NCI-H1436 treated with DMSO at 0.1 percent for 48 hours (cell line): ENCODE measurements at places on chromosomes 2 and 18.
A peak's percentile ranks its signal among the peaks of the same experiment; 100 is the strongest.

- DNase-seq = no peak
Measured at GRCh38 chr2:158116936-158117335, 15.3 kb downstream of the UPP2 start.

- no peak for DNase-seq
Measured at GRCh38 chr18:35430721-35431373, 53.7 kb upstream of the ZNF396 start.

DNA sequence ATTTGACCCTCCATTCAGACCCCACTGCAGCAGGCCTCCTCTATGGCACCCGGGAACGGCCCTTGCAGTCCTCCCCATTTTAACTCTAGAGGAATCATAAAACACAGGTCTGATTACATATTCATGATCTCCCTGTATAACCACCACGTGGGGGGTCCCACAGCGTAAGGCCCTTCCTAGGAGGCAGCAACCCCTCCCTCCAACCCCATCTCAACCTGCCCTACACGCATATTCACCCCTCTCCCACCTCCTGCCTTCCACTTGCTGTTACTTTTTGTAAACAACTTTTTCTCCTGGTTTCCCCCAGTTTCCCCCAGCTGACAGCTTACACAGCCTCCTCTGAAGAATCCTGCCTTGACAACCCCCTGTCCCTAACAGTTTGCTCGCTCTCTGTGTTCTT is 85.1 kb upstream of the FOXI3 start:
- DNase-seq = no peak

GRCh38 chr18:2396162-2396505 is 175.2 kb downstream of the METTL4 start:
- DNase-seq = no peak

DNA sequence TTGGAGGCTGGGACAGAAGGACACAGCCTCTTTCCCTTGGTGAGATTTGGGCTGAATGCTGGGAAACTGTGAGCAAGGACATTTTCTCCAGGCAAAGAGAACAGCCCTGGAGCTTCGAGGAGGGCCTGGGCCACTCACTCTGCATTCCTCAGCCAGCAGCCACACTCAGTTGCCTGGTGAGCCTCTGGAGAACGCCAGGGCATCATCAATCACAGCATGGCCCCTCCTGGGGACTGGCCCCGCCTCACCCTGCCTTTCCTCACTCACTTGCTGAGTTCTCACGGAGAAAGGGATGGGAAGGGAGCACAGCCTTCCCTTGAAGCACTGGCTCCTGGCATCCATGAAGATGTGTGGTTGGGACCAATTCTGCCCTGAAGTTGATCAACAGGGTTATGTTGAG is 55.0 kb downstream of the APOB start:
- no peak for DNase-seq

- peak; percentile 8 for DNase-seq
Measured at GRCh38 chr2:43905371-43905803, 66.6 kb downstream of the ABCG8 start.

GRCh38 chr2:69556008-69556407 is 87.5 kb downstream of the AAK1 start:
- DNase-seq = no peak

- no peak for DNase-seq
Measured at GRCh38 chr18:961644-962355, 57.1 kb downstream of the ADCYAP1 start.

DNA sequence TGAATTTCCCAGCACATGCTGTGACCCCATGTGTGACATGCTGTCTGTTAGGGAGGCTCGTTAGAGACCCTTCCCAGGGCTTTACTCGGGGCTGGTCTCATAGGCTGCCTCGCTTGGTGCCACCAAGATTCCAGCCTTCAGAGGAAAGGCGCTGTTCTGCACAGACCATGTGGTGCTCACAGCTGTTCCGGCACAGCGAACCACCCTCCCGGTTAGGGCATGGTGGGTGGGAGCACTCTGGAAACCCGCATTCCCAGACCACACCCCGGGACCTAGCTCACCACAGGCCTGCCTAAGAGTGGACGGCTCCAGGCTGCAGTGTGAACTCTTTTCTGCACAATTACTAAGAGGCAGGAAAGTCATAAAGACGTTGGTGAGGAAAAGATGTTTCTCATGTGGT is 112.0 kb downstream of the MBP start:
- no peak for DNase-seq

GRCh38 chr2:11872247-11872947 is 126.0 kb downstream of the LPIN1 start:
- no peak for DNase-seq

DNA sequence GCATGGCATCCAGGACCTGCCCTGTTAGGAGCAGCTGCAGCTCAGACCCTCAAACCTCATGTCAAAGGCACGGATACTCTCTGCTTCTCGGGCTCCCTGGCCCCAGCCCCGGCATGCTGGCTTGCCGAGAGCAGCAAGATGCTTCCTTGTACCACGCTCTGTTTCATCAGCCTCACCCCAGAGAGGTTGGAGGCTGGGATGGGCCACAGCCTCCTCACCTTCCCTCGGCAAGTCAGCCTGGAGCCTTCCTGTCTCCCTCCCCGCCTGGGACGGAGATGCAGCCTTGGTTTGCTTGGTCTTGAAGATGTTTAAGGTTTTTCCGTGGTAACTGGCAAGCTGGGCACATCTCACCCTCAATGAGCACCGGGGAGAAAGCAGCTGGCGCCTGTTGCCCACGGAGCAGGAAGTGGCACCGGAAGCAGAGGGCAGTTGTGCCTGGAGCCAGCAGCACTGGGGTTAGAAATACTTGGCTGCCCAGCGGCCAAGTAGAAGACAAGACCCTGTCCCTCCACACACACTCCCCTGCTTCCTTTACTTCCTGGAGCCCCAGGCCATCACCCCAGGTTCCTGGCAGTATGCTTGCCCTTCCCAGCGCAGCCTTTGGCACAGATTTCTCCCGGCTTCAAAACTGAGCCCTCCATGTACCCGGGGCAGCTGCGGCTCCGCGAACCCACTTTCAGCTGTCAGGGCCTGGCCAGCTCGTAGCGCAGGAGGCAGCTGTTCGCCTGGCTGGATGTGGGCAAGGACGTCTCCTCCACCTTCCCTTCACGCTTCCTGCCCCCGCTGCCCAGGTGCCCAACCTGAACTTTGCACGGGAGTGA is 17.4 kb downstream of the FBLN7 start:
- no peak for DNase-seq

DNA sequence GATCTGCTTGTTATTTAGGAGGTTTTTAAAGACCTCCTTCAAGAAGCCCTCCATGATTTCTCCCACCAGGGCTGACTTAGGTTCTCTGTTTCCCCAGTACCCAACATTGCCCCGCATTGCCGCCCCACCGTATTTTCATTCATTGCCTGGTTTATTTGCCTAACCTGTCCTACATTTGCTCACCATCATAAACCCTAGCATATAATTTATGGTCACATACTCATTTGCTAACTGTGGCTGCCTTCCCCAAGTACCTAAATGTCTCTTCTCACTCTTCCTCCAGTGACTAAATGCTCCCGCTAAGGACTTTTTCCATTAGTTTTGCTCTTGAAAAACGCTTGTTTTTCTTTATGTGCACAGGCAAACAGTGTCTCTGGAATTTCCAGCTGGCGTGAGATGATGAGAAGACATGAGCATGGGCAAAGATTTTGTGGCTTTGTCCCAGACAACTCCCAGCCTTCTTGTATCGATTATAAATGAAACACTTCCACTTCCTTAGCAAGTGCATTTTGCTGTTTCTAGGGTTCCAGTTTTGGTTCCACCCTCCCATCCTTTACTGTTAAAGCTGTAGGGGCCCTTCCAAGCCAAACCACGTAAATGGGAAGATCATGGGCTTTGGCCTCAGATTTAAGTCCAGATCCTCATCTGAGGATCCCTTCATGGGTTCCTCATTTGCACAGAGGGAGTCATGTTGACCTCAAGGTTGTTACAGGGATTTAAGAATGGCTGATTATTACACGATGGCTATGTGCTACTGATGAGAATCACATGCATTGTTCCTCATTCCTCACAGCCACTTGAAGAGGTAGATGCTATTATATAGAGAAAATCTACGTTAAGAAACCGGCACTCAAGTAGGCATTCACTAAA is 21.0 kb upstream of the ARMC9 start:
- no peak for DNase-seq

GRCh38 chr2:185738679-185739472 is at the start of gene FSIP2:
Gene FSIP2, plus strand, starts transcription at chr2:185738804. Its CDS starts 91 bp downstream, at chr2:185738895.
- no peak for DNase-seq

DNA sequence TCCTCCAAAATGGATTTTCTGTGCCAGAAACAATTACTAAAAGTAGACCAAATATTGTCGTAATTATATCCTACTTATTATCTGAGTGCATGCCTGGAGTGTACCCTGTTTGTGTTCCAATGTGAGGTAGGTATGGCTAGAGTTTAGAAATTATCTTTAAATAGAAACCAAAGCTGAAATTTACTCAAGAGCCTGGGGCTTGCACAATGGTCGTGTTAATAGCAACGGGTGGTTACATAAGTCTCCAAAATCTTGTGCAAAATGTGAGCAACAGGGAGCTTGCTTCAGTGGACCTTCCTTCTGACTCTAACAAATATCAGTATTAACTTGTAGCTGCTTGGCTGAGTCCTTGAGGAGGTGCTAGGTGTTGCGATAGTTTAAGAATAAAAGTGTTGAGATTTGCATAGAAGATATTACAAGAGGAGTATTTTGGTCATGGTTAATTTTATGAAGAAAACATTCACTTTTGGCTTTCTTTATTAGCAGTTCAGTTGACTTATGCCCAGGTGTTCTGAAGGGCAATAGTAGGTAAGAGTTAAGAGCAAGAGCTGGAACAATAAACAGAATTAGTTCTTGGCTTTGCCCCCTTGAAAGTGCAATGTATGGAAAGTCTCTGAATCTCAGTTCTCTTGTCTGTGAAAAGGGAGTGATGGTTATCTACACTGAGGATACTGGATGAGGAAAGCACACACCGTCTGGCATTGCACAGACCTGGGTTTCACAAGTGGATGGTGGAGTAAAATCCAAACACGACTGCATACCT is 4.6 kb downstream of the CXCR4 start:
- DNase-seq = no peak

GRCh38 chr2:10425699-10426098 is 22.4 kb downstream of the ODC1 start:
- no peak for DNase-seq

GRCh38 chr2:84302513-84303412 is 156.3 kb downstream of the SUCLG1 start:
- DNase-seq = no peak

- DNase-seq = no peak
Measured at GRCh38 chr2:108169982-108170625, 69.7 kb upstream of the SULT1C3 start.

GRCh38 chr18:13207294-13207693 is 11.3 kb upstream of the LDLRAD4 start:
- no peak for DNase-seq

GRCh38 chr2:11711751-11712150 is 34.7 kb upstream of the LPIN1 start:
- DNase-seq = no peak

DNA sequence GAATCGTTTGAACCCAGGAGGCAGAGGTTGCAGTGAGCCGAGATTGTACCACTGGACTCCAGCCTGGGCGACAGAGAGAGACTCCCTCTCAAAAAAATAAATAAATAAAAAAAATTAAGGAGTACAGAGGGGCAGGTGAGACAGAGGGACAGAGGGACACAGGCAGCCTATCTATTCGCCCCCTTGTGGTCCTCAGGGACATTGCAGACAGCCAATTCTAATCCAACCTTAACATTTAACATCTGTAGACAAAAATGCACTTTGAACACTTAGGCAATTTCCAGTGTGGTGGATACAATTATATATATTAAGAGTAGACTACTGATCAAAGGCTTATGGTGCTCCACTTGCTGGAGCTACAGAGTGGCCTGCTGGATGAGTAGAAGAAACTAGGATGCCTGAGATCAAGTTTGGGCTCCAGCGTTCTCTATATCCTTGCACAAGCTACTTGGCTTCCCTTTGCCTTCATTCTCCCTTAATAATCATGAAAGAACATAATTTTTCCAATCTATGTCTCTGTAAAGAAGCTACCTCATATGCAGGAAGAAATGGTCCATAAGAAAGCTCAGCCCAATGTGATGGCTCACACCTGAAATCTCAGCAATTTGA is 8.2 kb upstream of the SMARCAL1 start:
- no peak for DNase-seq

GRCh38 chr2:234641086-234641485 is 144.2 kb upstream of the ARL4C start:
- no peak for DNase-seq

GRCh38 chr2:72579591-72580180 is 246.1 kb downstream of the EXOC6B start:
- no peak for DNase-seq

- DNase-seq = no peak
Measured at GRCh38 chr2:37472959-37473358, 128.5 kb downstream of the QPCT start.

DNA sequence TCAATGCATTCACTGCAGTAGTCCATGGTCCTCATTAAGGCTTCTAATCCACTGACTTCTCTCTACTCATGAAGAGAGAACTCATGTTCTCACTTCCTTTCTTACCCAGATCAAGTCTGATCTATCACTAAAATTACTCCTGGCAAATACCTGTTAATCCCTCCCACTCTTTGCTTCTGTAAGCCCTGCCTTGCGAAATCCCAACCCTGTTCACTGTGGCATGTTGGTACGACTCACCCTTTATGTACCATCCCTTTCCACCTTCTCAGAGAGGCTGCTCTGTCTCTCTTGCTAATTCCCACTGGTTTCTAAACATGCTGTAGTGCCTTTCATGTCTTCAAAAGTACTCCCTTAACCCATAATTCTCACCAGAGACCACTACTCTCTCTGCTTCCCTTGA is 272.2 kb upstream of the ACVR2A start:
- DNase-seq = no peak

DNA sequence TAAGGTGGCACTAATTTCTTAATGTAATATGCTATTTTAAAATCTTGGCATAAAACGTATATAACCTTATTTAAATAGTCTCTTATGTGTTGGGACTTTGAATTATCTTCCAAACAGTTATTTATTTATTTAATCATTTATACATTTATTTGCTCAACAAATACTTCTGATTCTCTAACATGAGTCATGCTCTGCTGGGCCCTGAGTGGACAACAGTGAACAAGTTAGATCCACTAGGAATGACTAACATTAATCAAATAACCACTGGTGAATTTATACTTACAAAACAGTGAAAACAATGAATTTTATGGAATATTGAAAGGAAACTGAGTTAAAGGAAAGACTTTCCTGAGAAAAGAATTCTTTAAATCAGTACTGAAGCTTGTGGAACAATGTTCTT is 1257.2 kb upstream of the CHAC2 start:
- DNase-seq = no peak

GRCh38 chr18:50911006-50911405 is 32.1 kb downstream of the ME2 start:
- DNase-seq = no peak

- DNase-seq = no peak
Measured at GRCh38 chr2:192146069-192147015, 48.4 kb downstream of the TMEFF2 start.

- no peak for DNase-seq
Measured at GRCh38 chr2:170264522-170264860, 86.5 kb downstream of the MYO3B start.

GRCh38 chr2:147679191-147679954 is 165.5 kb upstream of the ACVR2A start:
- no peak for DNase-seq
